ENCODE measurements at places on chromosomes 7 and 10.
A peak's percentile ranks its signal among the peaks of the same experiment; 100 is the strongest.

- DNase-seq, result peak; percentile 88
These were observed 116.1 kb downstream of the RNF216 start for GRCh38 chr7:5665094-5666025.

GRCh38 chr7:2971914-2972834, 71.5 kb downstream of the CARD11 start:
- DNase-seq, result no peak

DNA sequence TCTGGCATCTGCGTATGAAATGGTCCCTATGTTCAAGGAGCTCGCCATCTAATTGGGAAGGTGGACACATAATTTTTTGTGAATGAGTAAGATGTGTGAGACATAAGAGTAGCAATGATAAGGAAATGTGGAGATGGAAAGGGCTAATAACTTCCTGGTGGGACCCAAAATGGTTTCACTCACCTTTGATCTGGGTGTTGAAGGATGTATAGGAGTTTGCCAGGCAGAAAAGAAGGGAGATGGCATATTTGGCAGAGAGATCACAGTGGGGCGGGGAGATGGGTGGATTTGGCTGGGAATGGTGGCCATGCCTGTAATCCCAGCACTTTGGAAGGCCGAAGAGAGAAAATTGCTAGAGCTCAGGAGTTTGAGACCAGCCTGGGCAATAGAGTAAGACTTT, 4.5 kb downstream of the POP7 start:
- no peak for DNase-seq

DNA sequence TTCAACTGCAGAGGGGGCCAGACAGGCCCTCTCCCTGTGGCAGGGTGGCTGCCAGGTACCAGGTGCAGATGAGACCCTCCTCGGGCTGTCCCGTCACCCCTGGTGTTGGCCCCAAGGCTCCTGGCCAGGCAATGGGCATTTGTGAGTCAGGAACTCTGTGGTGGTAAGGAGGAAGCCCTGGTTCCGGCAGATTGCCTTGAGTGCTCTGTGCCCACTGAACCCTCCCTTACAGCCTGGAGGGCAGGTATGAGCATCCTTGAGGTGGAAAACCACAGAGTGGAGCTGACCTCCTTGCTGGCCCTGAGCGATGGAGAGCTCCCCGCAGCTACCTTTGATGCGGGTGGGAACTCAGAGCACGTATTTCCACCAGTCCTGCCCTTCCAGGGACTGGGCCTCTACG, 2.0 kb downstream of the PAOX start:
- no peak for DNase-seq

DNA sequence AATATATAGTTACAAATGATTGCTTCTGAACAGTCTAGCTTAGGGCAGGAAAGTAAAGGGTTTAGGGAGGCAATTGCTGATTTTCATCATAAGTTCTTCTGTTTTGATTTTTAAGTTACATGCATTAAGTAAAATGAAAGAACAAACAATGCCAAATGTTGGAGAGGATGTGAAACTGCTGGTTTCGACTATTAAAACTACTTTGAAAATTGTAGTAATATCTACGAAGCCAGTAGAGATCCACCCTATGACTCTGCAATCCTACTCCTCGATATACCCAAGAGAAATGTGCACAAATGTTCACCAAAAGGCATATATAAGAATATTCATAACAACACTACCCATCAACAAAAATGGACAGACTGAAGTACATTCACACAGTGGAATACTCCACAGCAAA, 24.3 kb downstream of the PDZD8 start:
- no peak for DNase-seq

GRCh38 chr7:70171369-70171920, 573.2 kb downstream of the AUTS2 start:
- no peak for DNase-seq

GRCh38 chr7:75045881-75046280, 27.7 kb downstream of the RCC1L start:
- no peak for DNase-seq

- DNase-seq, result peak; percentile 60
These were observed 47.1 kb downstream of the NT5C2 start for GRCh38 chr10:103145860-103146466.

- no peak for DNase-seq
These were observed 31.9 kb downstream of the NAPEPLD start for GRCh38 chr7:103116991-103117390.

GRCh38 chr7:133977409-133978274, 149.5 kb upstream of the LRGUK start:
- DNase-seq, result no peak

GRCh38 chr7:27095050-27095896, 527 bp downstream of the HOXA1 start:
- no peak for DNase-seq

GRCh38 chr10:125878957-125879835, 1.9 kb downstream of the DHX32 start:
- no peak for DNase-seq

DNA sequence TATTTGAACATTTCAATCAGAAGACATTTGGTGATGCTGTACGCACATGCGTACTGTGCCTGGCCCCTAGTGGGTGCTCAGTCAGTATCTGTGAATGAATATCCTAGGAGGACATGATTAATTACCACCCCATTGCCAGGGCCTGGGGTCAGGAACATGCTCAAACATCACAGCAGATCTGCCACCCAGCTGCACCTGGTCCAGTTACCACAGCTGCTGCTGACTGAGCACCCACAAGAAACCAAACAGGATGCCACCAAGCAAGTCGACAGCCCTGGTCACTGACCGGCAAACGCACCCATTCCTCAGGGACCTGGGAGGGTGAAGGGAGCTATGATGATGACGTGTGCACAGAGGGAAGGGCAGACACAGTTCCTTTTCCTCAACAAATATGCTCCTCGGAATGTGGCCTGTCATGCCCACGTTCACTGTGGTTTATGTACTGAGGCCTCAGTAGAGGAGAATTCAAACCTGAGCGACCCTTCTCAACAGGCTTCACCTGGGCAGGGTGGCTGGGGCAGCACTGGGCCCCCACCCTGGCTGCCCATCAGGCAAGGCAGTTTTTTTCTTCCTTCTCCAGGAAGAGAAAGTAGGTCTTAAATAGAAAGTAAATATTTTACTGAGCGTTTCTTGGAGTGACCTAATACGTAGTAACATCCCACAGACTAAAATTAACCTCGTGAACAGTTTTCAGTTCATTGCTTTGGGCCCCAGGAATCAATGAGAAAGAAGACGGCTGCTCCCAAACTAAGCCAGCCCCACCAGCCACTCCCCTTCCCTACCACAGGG, 13.4 kb downstream of the CTBP2 start:
- DNase-seq, result no peak

GRCh38 chr10:125554016-125554703, 128.8 kb downstream of the TEX36 start:
- no peak for DNase-seq

GRCh38 chr7:17687361-17687760, 252.9 kb downstream of the SNX13 start:
- no peak for DNase-seq

GRCh38 chr7:42611961-42612360, 299.9 kb downstream of the C7orf25 start:
- no peak for DNase-seq

- DNase-seq, result peak; percentile 85
These were observed 313.3 kb upstream of the AKR1E2 start for GRCh38 chr10:4512671-4513240.

- DNase-seq, result no peak
These were observed 113.9 kb downstream of the DNAJC1 start for GRCh38 chr10:21889477-21890275.

- no peak for DNase-seq
These were observed 6.7 kb upstream of the COA1 start for GRCh38 chr7:43735802-43736603.

DNA sequence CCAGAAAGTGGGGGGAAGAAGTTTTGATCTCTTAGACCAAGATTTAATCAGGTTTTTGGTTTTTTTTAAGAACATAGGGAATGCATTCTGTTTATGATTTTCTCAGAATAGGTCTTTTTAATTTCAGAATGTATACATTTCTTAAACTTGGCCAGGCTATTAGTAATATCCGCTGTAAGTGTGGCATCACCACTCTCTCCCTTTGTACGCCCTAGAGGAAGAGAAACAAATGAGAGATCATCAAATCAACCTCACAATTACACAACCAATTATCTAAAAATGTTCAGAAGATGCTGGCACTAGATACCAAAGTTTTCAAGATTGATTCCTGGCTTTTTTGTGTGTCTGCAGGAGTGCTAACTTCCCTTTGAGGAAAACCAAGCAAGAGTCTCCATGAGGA, 70.0 kb downstream of the KLF6 start:
- no peak for DNase-seq

- no peak for DNase-seq
These were observed 143.1 kb downstream of the BMPER start for GRCh38 chr7:34048445-34048844.

GRCh38 chr10:125084191-125084613, 76.2 kb downstream of the CTBP2 start:
- DNase-seq, result peak; percentile 89

DNA sequence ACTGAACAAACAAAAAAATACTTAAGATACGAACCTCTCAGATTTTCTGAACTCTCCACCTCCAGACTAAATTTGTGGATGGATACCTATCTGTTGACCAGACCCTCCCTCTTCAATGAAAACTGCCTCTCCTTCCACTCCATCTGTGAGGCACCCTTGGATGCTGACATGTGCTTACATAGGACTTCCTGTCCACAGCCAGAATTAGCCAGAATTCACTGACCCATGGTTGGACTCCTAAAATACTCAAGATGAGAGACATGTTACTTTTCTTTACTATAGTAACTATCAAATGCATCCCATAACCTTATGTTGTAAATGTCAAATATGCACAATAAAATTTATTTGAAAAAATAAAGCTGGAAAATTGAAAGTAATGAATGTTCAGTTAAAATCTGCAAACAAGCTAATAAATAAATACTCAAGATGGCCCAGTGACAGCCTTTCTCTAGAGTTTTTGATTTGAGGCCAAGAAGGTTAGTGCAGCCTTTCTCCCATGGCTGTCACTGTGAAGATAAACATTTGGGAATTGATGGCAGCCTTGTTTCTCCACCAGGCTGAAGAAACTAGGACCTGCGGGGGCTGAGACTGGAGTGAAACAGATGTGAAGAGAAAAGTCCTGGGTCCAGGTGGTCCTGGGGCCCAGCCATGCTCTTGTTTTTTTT, 287.0 kb downstream of the ZEB1 start:
- no peak for DNase-seq

- peak; percentile 100 for DNase-seq
These were observed 507 bp upstream of the INPP5A start for GRCh38 chr10:132536877-132537683.

- DNase-seq, result peak; percentile 56
These were observed 142.0 kb downstream of the DOCK1 start for GRCh38 chr10:127046975-127047877.

- DNase-seq, result no peak
These were observed 314.5 kb upstream of the SEMA3C start for GRCh38 chr7:81233208-81233940.

GRCh38 chr10:123320091-123320490, 165.9 kb downstream of the BUB3 start:
- DNase-seq, result no peak

DNA sequence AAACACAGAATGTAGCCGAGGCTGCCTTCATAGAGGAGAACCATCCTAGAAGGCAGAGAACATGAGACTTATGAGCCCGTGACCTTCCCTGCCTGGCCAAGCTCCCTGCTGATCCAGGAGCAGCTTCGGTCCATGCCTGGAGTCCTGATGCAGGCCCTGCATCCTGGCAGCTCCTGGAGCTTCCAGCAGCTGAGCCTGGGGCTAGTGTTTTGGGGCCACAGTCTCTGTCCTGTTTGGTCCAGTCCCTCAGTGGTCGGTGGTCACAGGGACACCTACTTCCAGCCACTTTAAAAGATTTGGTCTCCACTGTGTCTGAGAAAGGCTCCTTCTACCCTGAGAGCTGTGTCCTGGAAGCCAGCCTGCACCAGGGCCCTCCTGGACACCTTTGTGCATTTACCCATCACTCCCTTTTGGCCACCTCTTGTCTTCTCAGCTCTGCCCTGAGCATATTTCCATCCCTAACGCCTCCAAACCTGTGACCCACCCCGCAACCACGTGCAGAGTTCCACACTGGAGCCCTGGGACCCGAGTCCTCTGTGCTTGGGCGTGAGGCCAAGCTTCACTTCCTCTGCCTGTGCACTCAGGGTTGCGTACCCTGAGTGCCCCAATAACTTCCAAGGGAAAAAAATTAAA, 315.2 kb upstream of the ZNF32 start:
- DNase-seq, result no peak

DNA sequence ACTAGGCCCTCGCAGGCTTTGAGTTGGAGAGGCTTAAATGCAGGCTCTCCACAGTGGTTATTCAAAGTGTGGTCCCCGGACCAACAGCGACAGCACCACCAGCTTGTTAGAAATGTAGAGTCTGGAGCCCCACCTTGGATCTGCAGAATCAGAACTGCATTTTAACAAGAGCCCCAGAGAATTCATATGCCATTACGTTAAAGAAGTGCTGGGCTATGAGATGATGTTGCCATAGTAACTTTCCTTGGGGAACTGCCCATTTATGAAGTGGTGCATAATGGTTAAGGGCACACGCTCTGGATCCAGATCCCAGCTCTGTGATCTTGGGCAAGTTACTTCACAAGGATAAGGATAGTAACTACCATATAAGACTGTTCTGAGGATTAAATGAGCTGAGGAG, 48.9 kb downstream of the ZCCHC24 start:
- no peak for DNase-seq
